ENCODE measurements at places on chromosomes 16 and 17.

GRCh38 chr17:77485089-77485833 is 344.5 kb downstream of the SEC14L1 start:
- no peak for DNase-seq

DNA sequence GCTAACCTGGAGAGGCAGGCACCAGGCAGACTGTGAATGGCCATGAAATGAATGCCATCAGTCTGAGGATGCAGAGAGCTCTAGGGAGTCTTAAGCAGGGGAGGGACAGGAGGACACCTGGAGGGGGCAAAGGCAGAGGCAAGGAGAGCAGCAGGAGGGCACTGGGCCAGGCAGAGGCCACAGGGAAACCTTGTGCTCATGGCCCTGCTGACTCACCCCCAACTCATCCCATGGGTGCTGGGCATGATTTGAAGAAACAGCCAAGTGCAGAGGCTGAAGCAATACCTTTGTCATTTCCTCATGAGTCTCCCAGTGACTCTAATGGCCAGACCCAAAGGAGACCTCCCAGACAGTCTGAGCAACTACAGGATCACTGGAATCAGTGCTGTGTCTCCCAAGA is 141.4 kb downstream of the TMEM132E start:
- DNase-seq, result no peak

DNA sequence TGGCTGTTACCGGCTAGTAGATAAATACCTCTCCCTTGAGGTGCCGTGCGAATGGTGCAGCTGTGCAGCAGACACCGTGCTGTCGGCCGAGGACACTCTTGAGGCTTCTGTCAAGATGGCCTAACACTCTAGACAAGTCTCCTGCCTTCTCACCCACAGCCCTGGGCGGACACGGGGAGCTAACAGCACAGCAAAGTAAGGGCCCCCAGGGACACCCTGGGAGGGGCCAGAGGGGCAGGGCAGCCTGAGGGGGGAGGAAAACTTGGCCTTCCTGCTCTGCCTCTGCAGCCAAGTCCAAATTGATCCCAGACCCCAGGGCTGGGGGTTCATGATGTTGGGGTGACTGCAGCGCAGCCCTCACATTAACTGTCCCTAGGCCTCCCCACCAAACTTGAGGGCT is 210.2 kb downstream of the RPTOR start:
- no peak for DNase-seq

DNA sequence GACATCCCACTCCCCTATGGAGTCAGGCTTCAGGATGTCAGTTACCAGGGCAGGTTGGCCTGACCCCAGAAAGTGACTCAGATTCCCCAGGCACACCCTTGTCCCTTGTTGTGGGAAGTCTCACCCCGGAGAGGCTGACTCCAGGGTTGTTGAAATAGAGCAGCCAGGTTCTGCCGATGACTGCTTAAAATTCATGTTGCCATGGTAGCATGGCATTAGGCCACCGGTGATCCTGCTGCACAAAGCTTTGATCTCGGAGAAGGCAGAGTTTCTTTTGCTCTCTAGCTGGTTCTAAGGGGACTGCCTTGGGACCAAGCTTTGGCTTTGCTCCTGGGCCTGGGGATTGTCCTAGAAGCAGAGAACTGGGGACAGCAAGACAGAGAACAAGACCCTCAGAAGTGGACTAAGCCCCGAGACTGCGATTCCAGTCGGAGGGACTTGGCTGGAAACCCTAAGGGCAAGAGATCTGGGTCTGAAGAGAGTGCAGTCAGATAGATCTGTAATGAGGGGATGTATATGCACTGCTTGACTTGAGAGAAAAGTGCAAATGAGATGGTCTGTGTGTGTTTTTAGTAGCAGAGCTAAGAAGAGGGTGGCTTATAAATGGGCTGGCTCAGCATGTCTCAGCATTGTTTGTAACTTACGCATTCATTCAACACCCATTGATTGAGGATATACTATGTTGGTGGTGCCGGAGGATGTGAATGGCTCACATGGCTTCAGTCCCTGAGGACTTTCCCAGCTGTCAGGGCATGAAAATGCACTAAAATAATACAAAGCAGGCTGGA is 106.9 kb downstream of the RGS9 start:
- DNase-seq, result no peak

GRCh38 chr16:8611886-8612600 is 9.5 kb upstream of the METTL22 start:
- no peak for DNase-seq

- DNase-seq, result no peak
Observed at GRCh38 chr16:57694725-57695679, at the start of gene DRC7. DRC7 (plus strand) TSS chr16:57694806; CDS start chr16:57697950, 3,144 bp downstream.

DNA sequence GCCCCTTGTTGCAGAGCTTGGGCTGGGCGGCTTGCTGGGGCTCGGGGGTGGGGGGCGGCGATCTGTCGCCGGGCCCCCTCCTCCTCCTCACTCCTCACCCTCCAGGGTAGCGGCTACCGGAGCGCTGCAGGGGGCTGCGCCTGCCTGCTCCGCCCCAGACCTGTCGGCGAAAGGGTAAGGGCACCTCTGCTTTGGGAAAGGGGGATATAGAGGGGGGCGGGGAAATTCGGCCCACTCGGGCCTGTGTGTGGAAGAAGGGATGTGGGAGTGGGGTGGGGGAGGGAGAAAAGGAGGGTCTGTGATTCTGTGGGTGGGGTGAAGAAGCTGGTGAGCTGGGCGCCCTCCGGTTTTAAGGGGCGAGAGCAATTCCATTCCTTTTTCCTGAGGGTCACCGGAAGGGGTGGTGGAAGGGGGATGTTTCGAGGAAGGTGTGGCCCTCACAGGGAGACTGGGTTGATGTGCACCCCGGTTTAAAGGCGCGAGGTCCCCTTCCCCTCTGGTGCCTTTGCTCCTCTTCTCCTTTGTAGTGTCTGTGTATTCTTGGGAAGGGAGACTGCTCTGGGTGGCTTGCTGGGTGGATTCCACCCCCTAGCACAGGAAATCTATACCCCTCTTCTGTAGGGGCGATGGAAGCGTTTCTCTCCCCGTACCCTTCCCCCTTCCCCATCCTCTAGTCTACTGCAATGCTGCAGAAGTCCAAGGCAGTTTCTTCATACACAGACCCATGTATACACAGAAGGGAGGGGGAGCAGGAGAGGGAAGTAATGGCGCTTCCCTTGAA is 878 bp downstream of the TAOK1 start:
- DNase-seq, result no peak

DNA sequence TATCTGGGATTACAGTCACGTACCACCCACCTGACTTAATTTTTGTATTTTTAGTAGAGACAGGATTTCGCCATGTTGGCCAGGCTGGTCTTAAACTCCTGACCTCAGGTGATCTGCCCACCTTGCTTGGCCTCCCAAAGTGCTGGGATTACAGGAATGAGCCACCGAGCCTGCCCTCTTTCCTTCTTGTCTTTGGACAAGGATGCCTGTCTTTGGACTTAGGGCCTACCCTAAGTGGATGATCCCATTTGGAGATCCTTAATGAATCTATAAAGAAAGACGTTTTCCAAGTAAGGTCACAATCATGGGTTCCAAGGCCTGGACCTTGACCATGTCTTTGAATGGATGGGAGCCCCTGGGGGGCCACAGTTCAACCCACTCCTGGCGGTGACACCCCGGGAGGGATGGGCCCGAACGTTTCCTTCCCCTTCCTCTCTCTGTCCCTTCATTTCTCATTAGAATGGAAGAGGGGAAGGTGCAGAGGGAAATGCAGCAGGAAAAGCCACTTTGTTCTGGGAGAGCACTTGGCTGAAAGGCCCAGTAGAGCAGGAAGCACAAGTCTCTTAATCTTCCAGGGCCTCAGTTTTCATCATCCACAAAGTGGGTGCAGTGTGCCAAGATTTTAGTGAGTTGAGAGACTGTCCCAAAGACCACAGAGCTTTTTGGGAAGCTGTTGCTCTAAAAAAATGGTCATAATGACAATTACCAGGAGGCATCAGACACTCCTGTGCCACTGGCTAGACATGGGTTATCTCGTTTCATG is 353.3 kb downstream of the SEC14L1 start:
- no peak for DNase-seq

- no peak for DNase-seq
Observed at GRCh38 chr17:49748223-49748622, 15.7 kb downstream of the FAM117A start.

DNA sequence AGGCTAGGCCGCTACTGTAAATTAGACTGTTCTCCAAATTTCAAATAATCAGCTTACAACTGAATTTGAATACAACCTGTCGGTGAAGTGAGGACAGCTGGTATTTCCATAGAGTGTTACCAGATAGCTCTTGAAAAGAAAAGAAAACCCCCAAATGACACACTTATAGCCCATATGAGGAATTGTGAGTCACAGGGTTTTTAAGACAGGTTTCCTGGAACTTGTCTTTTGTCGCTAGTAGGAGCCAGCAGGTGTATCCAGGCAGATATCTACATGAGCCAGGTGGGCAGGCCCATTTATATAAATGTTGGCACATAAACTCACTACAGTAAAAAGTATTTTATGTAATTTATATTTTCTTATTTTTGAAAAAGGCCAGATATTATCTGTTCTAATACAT is 24.0 kb downstream of the TNRC6A start:
- no peak for DNase-seq

GRCh38 chr17:82019690-82020571 is 2.7 kb downstream of the CENPX start:
- DNase-seq, result no peak

DNA sequence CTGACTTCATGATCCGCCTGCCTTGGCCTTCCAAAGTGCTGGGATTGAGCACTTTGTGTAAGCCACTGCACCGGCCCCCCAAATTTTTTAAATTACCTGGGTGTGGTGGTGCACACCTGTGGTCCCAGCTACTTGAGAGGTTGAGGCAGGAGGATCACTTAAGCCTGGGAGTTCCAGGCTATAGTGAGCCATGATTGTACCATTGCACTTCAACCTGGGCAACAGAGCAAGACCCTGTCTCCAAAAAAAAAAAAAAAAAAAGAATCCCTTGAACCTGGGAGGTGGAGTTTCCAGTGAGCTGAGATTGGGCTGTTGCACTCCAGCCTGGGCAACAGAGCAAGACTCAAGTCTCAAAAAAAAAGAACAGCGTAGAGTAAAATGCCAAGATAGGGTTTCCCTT is 15.2 kb downstream of the ZNF276 start:
- DNase-seq, result no peak

- no peak for DNase-seq
Observed at GRCh38 chr17:61238455-61238933, 161.1 kb upstream of the TBX2 start.

- no peak for DNase-seq
Observed at GRCh38 chr17:921161-921560, 58.4 kb downstream of the NXN start.

DNA sequence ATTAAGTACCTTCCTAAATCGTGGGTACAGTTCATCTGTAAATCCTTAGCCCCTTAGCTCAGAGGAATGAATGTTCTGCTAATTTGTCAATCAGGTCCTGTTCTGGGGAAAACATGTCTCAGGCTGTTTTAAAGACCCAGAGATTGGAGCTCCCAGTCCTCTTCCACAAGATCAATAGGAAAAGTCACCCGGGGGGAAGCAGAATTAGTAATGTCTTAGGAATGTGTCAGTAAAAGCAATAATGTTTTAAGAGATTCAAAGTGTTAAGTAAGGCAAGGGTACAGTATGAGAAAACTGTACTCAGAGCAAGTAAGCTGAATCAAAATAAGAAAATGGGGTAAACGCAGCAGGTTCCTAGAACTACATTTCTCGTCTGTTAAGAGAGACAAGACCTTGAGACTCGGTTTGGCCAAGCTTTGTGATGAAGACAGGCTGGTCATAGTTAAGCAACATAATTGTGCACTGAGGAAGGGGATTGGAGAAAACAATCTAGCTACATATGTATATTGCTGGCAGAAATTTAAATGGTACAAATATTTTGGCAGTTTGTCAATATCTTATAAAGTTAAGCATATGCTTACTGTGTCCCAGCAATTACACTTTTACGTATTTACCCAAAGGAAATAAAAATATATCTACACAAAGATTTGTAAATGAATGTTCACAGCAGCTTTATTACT is 192.9 kb upstream of the C17orf78 start:
- DNase-seq, result no peak

DNA sequence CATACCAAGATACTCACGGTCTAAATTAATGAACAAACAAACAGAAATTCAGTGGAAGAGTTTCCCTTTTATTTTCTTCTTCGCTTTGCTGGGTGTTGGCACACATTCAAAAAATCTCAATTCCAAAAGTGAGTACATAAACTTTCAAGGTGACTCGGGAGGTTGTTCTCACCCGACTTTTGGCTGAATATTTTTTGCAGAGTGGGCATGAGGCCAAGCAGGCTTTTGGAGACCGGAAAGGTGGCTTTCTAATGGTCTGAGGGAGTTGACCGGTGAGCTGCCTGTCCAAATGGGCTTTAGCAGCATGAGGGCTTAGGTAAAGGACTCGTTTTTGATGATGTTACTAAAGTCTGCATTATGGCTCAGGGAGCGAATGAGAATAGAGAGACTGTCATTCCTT is 318.7 kb downstream of the CPPED1 start:
- DNase-seq, result no peak

DNA sequence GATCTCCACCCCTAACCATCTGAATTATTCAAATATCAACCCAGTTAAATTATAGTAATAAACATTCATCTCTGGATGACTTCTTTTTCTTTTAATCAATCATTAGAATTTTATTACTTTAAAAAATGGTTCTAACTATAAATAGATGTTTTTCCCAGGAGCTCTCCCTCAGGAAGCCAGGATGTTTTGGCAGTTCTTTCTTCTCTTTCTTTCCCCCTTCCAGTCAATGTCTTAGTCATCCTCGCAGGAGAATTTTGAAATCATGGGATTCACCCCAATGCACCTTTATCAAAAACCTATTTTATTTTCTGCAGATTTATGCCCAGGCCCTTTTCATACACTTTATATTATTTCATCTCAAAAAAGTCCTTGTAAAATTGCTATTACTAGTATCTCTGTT is 711.6 kb downstream of the CDH11 start:
- no peak for DNase-seq

GRCh38 chr17:56929362-56929969 is 15.6 kb upstream of the TRIM25 start:
- DNase-seq, result no peak

DNA sequence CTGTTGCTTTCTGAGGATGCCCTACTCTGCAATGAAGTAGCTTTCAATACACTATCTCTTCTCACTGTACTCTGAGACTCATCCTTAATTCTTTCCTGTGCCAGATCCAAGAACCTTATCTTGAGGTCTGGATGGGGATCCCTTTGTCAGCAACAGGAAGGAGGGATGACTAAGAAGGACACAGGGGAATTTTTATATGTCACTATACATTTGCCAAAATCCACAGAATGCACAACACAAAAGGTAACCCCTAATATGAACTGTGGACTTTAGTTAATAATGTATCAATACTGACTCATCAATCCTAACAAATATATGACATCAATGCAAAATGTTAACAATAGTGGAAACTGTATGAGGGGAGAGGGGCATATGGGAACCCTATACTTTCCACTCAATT is 4.7 kb upstream of the RBBP6 start:
- no peak for DNase-seq

GRCh38 chr17:76702941-76703637 is 7.7 kb downstream of the MXRA7 start:
- no peak for DNase-seq

GRCh38 chr17:75238020-75238580 is 23.3 kb downstream of the GGA3 start:
- no peak for DNase-seq

Data from right atrium auricular region (tissue), 2 donors.